Left ventricle myocardium inferior (tissue), 1 donor: ENCODE measurements at places on chromosomes 7 and 10.
A peak's percentile ranks its signal among the peaks of the same experiment; 100 is the strongest.

- DNase-seq = no peak
Observed at GRCh38 chr7:138387755-138388475, 72.1 kb upstream of the TRIM24 start.

- DNase-seq = no peak
Observed at GRCh38 chr7:100169147-100169850, 882 bp upstream of the GAL3ST4 start.

DNA sequence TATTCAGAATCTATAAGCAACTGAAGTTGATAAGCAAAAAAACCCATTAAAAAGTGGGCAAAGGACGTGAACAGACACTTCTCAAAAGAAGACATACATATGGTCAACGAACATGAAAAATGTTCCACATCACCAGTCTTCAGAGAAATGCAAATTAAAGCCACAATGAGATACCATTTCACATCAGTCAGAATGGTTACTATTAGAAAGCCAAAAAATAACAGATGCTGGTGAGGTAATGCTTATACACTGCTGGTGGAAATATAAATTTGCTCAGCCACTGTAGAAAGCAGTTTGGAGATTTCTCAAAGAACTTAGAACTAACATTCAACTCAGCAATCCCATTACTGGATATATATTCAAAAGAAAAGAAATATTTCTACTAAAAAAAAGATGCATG is 332.8 kb upstream of the PLXDC2 start:
- no peak for DNase-seq

DNA sequence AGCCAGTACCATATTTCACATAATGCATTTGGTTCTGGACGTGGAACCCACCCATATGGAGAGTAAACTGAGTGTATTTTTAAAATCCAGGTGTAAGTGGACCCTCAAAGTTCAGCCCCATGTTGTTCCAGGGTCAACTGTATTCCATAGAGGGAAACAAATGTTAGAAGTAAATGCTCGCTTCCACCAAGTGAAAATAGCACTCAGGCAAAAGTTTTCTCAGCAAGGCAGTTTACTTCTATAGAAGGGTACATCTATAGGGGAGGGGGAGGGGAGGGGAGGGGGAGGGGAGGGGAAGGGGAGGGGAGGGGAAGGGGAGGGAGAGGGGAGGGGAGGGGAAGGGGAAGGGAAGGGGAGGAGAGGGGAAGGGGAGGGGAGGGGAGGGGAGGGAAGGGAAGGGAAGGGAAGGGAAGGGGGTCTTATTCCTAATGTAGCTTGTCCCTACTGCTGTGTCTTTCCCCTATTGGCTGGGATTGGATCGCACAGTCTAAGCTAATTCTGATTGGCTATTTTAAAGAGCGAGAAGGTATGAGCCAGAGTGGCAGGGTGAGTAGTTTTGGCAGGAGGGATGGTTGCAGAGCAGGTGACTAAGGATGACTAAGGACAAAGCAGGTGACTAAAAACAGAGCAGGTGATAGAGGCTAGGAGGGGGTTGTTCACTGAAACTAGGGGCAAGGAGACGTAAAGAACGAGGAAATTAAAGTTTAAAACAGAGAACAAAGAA is 29.1 kb downstream of the GARIN1A start:
- no peak for DNase-seq

GRCh38 chr10:69880301-69881081 is 78.8 kb downstream of the COL13A1 start:
- no peak for DNase-seq

- no peak for DNase-seq
Observed at GRCh38 chr10:51386248-51386885, 312.1 kb downstream of the PRKG1 start.

GRCh38 chr10:18238870-18239485 is 98.8 kb downstream of the CACNB2 start:
- no peak for DNase-seq

GRCh38 chr7:146208492-146208891 is 91.9 kb downstream of the CNTNAP2 start:
- no peak for DNase-seq

- DNase-seq = no peak
Observed at GRCh38 chr10:102757323-102757722, 13.6 kb downstream of the WBP1L start.

- no peak for DNase-seq
Observed at GRCh38 chr7:148334441-148334956, 256.1 kb upstream of the C7orf33 start.

DNA sequence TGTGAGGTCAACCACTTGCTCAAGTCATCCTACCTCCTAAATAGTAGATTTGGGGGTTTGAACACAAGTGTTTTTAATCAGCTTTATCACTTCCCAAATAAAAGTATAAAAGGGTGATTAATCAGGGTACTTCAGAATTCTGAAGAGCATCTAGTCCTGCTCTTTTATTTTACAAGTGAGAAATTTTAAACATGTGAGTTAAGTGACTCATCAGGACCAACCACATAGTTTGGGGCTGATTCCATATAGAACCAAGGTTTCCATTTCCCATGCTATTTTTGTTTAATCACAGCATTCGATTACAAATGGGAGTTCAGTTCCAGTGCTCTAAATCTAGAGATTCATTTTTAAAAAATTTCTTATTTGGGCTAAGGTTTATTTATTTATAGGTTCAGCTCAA is 113.4 kb downstream of the GPR158 start:
- no peak for DNase-seq

DNA sequence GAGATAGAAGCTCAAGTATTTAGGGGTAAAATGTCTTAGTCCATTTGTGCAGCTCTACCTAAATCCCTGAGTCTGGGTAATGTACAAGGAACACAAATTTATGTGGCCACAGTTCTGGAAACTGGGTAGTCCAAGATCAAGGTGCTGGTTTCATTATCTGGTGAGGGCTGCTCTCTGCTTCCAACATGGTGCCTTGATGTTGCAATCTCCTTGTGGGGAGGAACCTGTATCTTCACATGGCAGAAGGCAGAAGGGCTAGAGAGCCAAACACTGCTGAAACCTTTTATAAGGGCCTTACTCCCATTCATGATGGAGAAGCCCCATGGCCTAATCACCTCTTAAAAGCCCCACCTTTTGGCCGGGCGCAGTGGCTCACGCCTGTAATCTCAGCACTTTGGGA is 8.7 kb upstream of the BAZ1B start:
- no peak for DNase-seq

GRCh38 chr10:69333205-69333604 is 54.9 kb downstream of the HK1 start:
- DNase-seq = no peak

GRCh38 chr7:155545348-155545747 is 1.0 kb downstream of the CNPY1 start:
- DNase-seq = no peak

GRCh38 chr7:2824678-2825461 is 19.2 kb downstream of the GNA12 start:
- DNase-seq = no peak

DNA sequence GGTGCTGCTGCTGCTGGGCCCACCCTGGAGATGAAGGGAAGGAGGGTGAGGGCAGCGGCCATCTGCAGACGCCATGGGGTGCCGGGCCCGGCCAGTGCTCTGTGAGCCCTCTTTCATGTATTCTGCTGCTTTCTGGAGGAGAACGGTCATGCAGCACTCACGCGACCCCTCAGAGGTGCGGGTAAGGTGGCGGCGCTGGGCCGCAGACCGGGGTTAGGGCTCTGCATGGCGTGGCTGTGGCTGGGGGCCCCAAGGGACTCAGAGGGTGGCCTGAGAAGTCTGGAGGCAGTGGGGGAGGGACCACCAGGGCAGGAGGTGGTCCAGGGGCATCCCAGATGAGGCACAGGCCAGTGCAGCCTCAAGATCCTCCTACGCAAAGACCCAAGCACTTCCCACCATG is 275.5 kb downstream of the ELFN1 start:
- no peak for DNase-seq

GRCh38 chr7:134599371-134599770 is 47.3 kb upstream of the BPGM start:
- DNase-seq = no peak

DNA sequence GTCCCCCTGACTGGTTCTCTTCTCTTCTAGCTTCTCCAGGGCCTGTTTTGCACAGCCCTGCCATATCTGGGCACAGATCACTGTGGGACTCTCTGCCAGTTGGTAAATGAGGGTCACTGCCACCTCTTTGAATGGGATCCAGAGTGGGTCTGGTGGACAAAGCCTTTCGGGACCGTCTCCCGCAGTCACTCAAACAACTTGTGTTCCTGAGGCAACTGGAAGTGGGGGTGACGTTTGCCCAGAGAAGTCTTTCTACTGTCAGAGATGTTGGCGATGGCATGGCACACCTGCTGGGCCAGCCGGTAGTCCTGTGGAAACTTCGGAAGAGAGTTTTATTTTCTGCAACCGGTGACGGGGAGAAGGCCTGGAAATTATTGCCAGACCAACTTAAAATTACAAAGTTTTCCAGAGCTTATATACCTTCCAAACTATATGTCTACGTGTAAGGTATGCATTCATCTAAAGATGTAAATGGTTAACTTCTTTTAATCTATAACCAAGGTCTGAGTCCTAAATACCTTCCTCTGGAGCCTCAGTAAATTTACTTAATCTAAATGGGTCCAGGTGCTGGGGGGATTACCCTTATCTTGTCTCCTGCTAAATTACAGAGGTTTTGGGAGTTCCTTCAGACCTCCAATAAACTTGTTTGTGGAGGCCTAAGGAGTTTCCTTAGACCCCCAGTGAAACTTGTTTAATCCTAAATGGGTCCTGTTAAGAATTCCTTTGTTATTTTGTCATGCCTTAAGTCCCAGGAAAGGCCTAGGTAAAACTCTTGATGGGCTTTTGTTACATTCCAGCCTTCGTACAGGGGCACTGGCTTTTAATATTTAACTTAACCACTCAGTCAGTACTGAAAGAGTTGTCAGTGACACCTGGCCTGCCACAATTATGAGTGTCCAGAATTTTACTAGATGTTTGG is 94.0 kb downstream of the NPSR1 start:
- no peak for DNase-seq

GRCh38 chr7:100639995-100640516 is 1.3 kb downstream of the TFR2 start:
- DNase-seq = no peak

GRCh38 chr10:112327678-112328077 is 44.5 kb downstream of the TECTB start:
- no peak for DNase-seq

DNA sequence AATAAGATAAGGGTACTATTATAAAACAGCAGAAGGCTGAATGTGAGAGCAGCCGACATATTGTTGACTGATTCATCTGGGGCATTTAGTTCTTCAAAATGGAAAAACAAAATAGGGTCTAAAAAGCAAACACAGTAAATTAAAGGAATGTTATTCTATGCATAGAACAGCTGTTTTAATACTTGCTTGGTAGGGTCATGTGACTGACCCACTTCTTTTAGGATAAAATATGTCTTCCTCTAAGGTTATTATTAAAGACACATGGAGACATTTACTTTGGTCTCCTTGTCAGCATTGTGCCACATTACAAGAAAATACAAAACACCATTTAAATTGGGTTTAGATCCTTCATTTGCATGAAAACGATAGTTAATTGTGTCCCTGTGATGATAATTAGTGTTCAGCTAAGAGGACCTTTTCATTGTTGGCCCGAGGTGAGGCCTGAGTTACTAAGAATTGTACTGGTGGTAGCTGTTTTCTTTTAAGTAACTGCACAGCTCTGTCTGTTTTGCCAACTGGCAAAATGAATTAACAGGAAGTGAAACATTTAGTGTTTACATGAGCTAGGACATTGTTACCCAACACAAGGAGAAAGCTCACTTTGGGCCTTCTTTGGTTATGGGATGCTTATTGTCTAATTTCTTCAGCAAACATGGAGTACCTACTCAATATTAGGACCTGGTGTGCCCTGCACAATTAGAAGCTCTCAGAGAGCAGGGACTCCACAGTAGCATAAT is 764.4 kb downstream of the LRMDA start:
- DNase-seq = no peak

GRCh38 chr7:50502001-50502684 is 52.0 kb upstream of the FIGNL1 start:
- peak; percentile 77 for DNase-seq

- peak; percentile 69 for DNase-seq
Observed at GRCh38 chr7:44114586-44115310, 8.6 kb downstream of the POLD2 start.

- no peak for DNase-seq
Observed at GRCh38 chr7:142992427-142992826, 30.3 kb upstream of the KEL start.

DNA sequence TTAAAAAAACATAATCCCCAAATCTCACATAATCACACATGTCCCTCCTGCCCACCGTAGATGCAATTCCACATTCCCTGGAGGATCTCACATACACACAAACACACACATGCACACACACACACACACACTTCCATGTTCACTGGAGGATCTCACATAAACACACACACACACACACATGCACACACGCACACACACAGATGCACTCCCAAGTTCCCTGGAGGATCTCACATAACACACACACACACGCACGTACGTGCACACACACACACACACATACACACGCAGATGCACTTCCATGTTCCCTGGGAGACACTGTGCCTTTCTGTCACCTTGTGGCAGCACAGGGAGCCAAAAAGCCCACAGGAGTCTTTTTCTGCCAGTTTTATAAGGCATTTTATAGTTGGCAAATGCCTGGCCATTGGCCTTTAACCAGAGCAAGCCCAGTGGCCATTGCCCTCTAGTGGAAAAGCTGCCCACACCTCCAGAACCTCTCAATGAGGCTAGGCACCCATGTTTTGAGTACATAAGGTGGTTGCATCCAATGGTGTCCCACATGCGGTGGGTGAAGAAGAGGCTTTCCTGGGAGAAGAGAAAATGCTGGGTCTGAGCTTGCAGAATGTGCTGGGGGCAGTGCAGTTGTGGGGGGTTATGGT is 115.4 kb upstream of the ACBD5 start:
- DNase-seq = no peak

DNA sequence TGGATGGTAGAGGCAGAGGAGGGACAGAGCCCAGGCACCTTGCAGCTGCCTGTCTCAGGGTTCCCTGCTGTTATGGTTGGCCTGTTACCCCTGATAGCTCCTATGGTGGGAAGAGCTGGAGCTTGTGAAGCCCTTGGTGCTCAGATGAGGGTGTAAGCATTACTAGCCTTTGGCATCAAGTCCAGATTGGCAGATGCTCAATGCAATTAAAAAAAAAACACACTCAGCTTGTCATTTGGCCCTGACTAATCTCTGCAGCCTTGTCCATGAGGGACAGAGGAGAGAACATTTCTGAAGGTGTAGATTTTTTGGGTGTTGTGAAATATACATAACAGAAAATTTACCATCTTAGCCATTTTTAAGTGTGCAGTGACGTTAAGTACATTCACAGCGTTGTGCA is 86.3 kb downstream of the PLPP4 start:
- DNase-seq = no peak

- no peak for DNase-seq
Observed at GRCh38 chr7:40793132-40793531, 658.3 kb downstream of the SUGCT start.
